ENCODE measurements at places on chromosomes 3 and 15.
A peak's percentile ranks its signal among the peaks of the same experiment; 100 is the strongest.

DNA sequence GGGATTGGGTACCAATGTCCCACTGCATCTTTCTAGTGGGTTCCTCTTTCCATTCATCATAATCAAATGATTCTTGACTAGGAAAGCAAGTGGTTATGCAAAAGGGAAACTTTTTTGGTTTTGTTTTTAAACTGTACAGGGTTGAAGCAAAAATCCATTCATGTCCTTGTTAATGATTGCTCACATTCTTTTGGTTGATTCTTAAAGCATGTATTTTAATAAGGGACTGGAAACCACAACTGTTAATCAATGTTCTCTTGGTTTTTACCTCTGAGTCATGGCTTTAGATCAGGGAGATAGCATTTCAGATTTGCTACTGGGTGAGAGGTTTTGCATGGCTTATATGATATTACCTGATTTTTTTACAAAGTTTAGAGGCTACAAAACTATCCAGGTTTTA, 371.7 kb upstream of the RGMA start:
- no peak for DNase-seq

GRCh38 chr15:72170691-72171090, 26.9 kb downstream of the GRAMD2A start:
- DNase-seq, result no peak

DNA sequence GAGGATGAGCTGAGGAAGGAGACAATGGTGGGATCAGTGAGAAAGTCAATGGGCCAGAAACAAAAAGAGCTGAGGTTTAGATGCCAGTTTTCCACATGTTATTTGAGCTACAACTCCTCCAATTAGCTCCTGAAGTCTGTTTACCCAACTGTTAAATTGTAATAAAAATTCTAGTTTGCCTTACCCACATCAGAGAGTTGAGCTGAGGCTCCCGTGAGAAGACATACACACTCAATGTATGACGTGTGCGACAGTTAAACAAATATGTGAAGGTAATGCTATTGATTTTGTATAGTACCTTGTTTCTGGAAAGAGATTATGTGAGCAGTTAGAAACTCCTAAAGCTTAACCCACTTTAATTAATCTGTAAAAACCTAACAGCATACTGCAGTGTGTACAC, 318.1 kb upstream of the GRM7 start:
- DNase-seq, result no peak

DNA sequence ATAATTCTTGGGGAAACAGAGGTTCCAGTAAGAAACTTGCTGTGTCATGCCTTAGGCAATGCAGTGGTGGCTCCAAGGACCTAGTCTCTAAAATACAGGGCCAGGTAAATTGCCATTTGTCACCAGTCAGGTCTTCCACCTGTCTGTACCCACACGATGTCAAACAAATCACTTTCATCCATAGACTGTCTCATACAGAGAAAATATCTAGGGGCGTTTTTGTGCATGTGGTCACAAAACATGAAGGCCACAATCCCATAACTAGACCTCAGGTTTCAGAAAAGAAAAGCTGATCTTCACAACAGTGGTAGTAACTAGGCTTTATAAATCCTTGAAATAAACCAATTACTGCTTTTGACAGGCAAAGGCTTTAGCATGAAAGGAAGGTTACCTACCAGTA, 92.3 kb downstream of the SLC9A9 start:
- no peak for DNase-seq

GRCh38 chr3:146044046-146044445, 116.9 kb downstream of the PLOD2 start:
- DNase-seq, result peak; percentile 38

- DNase-seq, result no peak
These were observed 316.3 kb upstream of the STAC start for GRCh38 chr3:36063992-36064391.

DNA sequence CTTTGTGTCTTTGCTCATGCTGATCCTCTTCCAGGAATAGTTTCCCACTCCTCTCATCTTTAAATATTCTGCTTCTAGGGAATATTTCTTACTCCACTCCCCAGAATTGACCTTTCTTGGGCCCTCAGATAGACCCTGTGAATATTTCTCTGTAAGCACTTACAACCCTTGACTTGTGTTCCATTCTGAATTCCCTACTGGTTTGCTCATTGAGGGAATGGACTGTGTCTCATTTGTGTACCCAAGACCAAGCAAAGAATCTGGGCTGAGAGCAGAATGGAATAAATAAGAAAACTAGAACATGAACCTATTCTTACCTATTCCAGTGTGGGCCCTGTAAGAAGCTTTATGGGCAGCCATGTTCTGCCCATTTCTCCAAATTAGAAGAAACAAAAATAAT, 72.7 kb upstream of the TSPAN3 start:
- DNase-seq, result no peak

- no peak for DNase-seq
These were observed 3.1 kb downstream of the FEZF2 start for GRCh38 chr3:62370112-62370857.

- no peak for DNase-seq
These were observed 69.0 kb downstream of the ATP11B start for GRCh38 chr3:182862159-182862860.

GRCh38 chr3:131282967-131283366, 98.6 kb upstream of the NUDT16 start:
- no peak for DNase-seq

DNA sequence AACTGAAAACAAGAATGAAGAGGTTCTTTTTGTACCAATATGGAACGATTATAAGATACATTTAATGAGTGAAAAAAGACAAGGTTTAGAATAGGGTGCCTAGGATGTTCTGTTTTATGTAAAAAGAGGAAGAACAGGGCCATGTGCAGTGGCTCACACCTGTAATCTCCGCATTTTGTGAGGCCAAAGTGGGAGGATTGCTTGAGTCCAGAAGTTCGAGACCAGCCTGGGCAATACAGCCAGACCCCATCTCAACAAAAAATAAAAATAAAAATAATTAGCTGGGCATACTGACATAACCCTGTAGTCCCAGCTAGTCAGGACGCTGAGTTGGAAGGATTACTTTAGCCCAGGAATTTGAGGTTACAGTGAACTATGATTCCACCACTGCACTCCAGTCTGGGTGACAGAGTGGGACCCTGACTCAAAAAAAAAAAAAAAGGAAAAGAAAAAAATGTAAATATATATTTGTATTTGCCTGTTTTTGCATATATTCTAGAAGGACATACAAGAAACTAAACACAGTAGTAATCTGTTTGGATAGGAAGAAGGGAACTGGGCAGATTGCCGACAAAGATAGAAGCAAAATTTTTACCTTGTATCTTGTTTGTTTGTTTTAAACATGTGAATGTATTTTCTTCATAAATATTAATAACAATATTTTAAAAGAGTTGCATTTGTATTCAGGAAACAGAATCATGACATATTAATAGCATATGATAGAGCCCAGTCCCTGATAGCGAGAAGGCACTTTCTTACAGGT, 174.3 kb downstream of the SOX2 start:
- DNase-seq, result no peak

DNA sequence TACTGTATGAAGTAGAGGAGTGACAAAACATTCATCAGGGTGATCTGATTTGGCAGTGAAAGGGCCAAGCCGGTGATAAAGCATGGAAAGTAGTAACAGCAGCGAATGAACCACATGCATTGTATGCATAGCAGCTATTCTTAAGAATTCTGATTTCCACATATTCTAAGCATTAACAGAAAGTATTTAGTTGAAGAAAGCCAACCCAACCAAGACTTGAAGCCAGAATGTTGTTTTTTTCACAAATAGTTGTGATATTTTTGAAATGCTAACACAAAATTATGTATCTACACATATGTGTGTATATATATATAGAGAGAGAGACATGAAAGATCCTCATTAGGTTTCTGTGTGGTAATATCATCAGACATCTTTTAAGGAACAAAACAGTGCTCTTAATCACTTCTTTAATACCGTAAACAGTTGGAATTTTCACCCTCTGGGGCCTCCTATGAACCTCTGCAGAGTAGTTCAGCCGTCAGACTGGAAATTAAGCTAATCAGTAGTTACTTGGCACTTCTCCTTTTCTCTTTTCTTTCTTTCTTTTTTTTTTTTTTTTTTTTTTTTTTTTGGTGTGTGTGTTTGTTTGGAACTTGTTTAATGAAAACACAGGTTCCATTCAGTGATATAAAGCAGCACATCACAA, 139.6 kb downstream of the CMSS1 start:
- no peak for DNase-seq

GRCh38 chr15:94263341-94264273, 32.2 kb downstream of the MCTP2 start:
- DNase-seq, result no peak

DNA sequence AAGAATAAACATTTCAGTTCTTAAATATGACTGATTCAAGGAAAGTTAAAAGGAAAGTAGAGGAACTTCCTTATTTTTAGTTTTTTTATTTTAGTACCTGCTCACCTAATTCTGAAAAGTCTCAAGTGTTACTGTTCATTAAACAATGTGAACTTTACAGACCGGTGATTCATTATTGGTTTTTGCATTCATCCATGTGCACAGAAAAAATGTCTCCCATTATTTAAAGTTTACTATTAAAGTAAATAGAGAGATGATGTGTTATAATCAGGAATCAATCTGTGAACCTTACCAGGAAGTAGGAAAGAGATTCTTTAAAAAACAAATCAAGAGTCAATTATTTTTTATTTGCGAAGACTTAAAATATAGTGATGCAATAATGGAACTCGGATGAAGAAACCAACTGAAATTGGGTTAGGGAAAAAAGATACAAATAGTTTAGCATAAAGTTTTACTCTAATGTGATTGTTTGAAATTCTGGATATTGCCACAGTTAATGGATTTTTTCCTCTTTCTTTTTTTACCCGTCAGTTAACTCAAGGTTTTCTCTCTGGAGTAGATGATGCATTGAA, 119.4 kb upstream of the SAMMSON start:
- DNase-seq, result no peak

DNA sequence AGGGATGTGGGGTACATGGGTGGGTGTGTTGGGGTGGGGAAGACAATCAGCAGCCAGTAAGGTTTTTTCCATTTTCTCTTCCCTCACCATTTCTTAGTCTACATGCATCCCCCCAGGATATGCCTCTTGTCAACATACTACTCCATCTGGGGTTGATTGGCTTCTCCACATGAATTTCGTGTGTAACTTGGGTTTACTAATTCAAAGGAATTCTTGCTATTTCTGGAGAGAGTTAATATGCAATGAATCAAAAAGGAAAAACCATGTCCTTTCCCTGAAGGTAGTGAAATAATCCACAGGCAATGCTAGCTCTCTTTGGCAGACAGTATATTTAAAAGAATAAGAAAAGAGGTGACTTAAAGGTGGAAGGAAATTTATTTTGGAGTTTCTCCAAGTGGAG, 198.4 kb downstream of the EBLN2 start:
- DNase-seq, result no peak

DNA sequence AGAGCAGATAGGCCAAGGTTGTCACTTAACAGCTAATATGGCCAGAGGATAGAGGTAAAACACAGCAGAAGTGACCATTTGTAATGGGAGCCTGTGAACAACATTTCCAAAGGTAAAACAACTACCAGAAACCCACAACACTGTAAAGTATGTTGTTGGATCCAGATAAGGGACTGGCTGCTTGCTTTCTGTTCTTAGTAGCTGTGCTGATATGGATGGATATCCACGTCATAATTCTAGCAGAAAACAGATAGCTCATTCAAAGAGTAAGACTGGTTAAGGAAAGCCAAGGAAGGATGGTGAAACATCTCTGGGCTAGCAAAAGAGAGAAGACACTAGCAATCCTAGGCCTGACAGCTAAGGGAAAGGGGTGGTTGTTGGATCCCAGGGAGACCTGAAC, 36.9 kb upstream of the SPRED1 start:
- no peak for DNase-seq

GRCh38 chr3:139534455-139534812, 5.1 kb downstream of the RBP1 start:
- DNase-seq, result peak; percentile 53

DNA sequence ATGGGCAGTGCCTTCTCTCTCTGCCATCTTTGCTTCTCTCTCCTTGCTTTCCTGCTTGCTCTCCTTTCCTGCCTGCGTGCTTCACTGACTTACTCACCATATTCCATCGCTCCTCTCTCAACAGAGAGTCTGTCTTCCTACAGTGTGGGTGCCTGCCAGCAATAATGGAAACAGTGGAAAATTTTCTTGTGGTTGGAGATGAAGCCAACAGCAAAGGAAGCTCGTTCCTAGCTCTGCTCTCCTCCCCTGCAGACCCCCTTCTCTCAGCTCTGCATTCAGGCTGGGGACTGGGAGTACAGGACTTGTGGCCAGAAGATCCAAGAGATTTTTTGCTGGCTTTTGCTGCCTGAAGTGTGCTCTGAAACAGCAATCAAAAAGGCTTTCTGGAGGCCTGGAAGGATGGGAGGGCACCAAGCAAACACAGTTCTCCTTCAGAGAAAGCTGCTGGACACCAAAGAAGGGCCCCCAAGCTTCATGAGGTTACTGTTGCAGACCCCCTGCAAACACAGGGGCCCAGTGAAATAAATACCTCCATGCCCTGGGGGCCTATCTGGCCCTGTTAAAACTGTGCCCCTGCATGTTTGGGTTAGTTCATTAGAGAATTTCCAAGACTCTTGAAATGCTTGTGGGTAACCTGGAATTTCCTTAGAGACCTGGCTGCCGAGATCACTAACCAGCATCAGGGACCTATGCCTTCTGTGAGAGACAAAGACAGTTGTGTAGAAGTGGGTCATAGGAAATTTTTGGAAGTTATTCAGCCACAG, 149.9 kb upstream of the RASGRP1 start:
- peak; percentile 86 for DNase-seq

DNA sequence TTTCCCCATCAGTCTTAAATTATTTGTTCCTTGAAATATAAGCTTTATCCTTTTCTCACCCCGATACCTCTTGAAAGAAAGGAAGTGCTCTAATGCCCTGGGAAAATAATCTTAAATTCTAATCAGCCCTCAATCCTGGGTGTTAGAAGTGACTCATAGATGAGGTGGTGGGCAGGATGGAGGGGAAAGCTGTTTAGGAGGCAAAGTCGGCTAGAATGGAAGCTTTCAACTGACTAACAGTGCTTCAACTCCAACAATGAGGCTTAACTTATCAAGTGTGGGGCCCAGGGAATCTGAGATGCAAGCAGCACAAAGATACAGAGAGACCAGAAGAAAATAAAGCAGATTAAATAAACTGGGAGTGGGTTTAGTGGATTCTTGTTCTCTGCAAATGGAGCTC, 175.8 kb downstream of the EPHB1 start:
- DNase-seq, result no peak

- DNase-seq, result peak; percentile 77
These were observed 163.8 kb downstream of the ZIC1 start for GRCh38 chr3:147572970-147573340.

DNA sequence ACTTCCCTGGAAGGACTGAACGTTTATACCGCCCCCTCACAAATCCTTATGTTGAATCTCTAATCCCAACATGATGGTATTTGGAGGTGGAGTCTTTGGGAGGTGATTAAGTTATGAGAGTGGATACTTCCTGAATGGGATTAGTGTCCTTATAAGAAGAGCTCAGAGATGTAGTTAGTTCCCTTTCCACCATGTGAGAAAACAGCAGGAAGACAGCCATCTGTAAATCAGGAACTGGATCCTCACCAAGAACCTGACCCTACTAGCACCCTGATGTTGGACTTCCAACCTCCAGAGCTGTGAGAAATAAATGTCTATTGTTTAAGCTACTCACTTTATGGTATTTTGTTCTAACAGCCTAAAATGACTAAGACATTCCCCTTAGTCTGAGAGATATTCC, 33.3 kb upstream of the SACM1L start:
- DNase-seq, result peak; percentile 58
